ENCODE measurements at places on chromosomes 3 and 15.
A peak's percentile ranks its signal among the peaks of the same experiment; 100 is the strongest.

DNA sequence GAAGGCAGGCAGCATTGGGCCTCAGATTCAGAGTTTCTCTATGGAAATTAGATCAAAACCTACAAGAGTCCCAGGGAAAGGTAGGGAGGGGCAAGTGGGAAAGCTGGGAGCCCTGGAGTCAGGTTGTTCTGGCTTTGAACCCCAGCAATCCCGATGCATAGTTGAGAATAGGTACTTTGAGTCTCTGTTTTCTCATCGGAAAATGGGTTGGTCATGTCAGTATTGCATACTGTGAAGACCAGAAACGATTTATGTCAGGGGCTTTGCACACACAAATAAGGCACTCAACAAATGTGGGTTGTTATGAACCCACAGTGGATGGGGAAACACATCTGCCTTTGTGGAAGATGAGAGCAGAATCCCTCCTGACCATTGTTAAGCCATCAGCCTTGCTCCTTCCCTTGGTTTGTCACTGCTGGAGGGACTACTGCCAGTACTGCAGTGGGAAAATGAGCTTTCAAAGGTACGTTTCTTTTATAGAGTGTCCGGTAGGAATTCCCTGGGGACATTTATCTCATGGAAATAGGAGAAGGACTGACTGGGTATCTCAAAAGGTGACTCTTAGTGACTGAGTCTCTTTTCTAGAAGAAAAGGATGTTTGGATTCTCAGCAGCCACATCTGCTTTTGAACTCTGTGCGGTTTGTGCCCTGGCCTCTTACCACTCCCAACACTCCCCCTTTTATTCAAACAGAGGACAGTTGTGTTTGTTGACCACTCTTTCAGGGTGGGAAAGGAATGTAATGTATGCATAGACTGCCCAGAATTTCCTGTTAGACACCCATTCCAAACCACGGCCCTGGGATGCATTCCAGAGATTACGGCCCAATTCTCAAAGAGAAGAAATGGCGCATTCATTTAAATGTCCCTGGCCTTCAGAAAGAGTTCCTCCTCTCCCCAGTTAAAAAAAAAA is 54.6 kb upstream of the VILL start:
- no peak for DNase-seq

- DNase-seq, result no peak
Observed at GRCh38 chr3:196499807-196500524, 3.6 kb downstream of the RNF168 start.

GRCh38 chr3:11306817-11307589 is 34.8 kb downstream of the ATG7 start:
- no peak for DNase-seq

DNA sequence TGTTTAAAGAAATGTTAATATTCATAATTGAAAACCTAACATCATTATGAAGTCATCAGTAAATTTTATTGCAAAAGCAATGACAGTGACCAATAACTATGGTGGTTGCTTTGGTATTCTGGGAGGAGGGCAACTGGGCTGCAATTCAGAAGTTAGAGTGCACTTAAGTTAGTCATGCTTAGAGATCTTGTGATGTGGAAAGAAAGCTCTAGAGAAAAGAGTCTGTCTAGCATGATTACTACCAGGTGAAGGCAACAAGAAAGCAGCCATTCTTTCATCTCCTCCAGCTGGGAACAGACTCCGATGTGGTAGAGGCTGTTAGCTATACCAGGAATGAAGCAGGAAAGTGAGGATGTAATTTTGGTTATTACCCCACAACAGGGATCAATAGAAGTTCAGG is 625.6 kb downstream of the SI start:
- no peak for DNase-seq

DNA sequence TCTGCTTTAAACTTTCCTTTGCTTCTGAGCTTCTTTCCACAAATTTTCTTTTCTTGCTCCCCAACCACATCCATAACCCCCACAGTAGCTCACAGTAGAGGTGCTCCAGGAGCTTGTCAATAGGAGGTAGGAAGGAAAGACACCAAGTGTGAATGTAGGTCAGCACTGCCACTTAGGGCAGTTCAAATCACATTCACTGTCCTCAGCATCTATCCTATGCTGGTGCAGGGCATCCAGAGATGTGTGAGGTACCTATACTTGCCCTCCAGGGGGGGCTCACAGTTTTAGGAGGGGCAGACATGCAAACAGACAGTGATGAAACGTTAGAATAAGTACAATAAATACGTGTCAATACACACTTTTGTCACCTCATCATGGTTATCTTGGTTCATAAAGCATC is 1.5 kb upstream of the SPSB4 start:
- DNase-seq, result no peak

GRCh38 chr15:68195336-68196112 is 9.6 kb downstream of the CALML4 start:
- DNase-seq, result no peak

GRCh38 chr3:115598216-115598615 is 25.1 kb upstream of the GAP43 start:
- no peak for DNase-seq

- DNase-seq, result no peak
Observed at GRCh38 chr3:149252272-149252671, 30.6 kb upstream of the CP start.

DNA sequence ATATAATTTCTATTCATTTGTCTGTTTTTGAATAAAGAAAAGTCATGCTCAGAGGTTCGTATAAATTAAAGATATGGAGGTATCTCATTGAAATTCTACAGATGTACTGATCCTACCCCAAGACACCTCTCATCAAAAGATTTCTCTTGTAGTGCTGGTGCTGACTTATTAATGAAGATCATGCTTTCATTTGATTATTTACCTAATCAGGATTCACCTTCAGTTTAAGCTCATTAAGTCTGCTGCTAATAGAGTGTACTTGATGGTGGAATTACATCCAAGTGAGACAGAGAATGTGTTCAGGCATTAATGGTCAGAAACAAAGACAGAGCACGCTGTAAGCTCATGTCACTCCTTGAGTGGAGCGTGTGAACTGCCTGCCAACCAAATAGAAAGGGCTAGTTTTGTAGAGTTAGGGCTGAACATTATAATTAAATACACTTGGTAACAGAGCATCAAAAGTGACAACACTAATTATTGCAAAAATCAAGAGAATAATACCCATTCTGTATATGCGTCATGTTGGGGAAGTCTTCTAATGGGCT is 45.5 kb downstream of the KBTBD12 start:
- DNase-seq, result no peak

GRCh38 chr3:105984837-105985236 is 116.0 kb upstream of the CBLB start:
- no peak for DNase-seq

DNA sequence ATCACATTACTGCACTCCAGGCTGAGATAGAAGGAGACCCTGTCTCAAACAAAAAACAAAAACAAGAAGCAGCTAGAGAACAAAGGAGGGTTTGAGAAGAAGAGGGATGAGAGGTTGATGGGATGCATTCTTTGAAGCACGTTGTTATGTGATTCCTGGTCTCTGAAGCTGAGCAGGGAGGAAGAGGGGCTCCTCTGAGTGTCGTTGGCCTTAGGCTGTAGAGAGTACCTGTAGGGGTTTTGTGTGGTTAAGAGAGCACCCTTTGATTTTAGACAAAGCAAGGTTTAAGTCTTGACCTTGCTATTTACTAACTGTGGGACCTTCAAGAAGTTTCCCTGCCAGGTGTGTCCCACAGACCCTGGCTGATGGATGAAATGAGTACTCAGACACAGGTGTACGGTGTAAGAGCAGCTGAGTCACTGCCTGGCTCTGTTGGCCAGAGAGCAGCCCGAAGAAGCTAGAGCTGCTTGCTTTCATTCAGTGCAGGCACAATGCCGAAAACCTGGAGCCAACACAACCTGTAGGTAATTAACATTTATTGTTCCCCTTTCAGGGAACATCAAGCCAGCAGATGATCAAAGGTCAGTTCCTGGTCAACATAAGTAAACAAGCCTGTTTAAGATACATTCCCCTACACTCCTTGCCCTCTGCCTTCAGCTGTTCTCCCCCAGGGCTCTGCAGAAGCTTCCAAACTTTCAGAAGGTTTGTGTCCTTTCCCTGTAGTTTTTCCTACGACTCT is 67.2 kb downstream of the LRRK1 start:
- DNase-seq, result no peak

DNA sequence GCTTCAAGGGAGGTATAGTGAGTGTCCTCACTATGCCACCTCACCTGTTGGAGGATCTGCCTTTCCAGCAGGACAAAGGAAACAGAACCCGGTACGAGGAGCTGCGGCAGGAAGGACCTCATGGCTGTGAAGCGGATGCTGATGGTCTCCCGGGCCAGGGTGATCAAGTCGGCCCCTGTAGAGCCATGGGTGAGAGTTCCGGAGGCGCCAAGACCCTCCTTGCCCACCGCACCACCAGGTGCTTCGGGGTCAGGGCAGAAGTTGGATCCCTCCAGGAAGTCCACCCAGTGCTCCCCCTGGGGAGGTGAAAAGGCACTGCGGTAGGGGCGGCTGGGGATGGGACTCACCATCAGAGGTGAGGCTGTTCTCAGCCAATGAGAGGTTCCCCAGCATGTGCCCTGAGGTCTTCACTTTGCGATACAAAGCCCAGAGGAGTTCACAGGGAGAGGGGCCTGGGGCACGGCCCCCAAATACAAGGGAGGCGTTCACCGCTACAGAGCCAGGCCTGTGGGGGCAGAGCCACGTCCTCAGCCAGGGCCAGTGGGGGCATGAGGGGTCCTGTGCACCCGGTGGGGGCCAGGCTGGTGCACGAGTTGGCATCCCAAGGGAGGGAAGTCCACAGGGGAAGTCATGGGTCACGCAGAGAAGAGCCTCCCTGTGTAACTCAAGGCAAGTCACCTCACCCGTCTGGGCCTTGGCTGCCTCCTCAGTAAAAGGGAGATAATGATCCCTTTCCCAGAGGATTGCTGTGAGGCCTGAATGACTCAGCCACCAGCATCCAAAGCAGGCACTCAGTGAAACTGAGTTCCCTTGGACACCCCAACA is 27.7 kb downstream of the C15orf39 start:
- DNase-seq, result no peak

DNA sequence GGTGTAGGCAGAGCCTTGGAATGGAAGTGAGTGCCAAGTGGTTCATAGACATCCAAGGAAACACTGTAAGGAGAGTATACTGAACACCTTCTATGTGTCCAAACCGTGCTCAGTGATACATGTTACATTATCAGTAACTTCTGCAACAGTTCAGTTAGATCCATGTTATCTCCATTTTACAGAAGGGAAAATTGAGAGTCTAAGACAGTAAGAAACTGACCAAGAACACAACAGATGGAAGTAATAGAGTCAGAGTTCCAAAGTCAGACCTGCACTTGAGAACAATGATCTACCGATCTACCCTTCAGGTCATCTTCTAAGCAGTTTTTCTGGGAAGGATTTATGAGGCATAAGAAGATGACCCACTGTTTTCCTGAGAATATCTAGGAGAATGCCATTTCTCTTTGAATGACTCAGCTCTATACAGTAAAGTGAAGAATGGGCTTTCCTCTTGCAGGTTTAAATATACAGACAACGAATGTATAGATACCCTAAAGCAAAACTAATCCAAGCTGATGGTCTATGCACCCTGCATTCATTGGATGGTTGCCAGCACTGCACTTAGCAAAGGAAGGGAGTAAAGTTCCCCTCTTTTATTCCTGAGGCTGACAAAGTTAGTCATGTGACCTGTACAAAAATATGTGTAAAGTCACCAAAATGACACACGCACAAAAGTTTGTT is 604.1 kb upstream of the MDFIC2 start:
- no peak for DNase-seq

GRCh38 chr15:92001307-92001706 is 147.8 kb downstream of the SLCO3A1 start:
- peak; percentile 26 for DNase-seq

- DNase-seq, result no peak
Observed at GRCh38 chr3:191438150-191438814, 22.7 kb upstream of the PYDC2 start.

DNA sequence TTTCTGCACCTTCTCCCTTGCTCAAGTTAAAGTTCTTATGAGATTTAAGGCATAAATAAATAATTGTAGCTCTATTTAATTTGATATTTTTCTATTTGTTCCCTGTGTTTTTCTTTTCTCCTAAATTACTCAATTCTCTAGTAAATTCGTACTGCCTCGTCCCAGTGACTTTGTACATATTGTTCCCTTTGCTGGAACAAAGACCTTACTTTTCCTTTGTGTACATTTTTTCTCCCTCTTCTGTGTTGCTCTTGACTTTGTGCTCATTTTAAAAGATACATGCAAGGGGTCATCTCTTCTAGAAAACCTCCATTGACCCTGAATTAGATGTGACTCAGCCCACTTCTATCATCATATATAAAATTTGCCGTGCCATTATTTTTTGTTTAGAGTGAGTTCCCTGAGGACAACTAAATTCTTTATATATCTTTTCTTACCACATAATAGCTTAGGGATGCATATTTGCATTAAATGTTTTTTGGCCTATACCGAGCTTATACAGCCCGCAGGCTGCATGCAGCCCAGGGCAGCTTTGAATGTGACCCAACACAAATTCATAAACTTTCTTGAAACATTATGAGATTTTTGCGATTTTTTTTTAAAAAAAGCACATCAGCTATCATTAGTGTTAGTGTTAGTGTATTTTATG is 29.6 kb downstream of the PPP4R2 start:
- DNase-seq, result no peak

DNA sequence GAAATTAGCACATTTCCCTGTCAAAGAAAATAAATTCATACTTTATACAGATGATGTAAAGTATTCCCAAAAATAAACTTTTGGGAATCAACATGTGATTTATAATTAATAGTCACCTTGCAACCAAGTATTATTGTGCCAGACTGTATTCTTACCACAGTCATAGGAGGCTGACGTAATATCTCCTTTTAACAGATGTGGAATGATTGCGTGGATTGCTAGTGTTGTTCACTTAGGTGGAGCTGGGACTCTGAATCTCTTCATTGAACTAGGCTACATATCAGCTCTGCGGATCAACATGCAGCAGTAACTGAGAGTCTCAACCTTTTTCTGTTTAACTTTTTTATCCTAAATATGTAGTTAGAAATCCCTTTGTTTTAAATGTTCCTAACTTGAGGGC is 37.2 kb downstream of the PXK start:
- DNase-seq, result no peak

DNA sequence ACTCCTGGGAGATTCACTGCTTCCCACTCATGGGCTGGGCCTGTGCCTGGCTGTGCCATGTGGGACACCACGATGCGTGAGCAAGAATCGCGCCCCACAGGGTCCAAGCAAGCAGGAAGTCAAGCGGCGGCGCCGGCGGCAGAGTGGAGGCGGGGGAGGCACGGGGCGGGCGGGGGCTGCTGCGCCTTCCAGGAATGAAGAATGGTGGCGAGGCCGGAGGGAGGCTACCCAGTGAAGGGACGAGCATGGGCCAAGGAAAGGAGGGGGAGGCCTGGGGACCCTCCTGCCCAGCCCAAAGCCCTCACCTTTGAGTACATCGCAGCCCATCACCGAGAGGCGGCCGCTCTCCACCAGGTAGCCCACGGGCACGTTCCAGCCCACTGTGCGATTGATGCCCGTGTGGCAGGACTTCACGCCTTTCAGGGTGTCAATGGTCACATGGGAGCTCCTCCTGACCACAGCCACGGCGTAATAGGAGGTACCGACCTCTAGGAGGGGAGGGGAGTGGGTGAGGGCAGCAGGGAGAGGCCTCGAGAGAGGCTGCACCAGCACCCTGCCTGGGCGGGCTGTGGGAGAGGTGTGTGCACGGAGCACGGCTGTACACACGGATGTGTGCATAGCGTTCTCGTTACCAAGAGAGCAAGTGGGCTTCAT is 5.5 kb downstream of the MELTF start:
- DNase-seq, result no peak

- DNase-seq, result no peak
Observed at GRCh38 chr3:177622520-177622919, 425.2 kb upstream of the TBL1XR1 start.

- DNase-seq, result peak; percentile 95
Observed at GRCh38 chr15:61974759-61975158, 85.5 kb downstream of the VPS13C start.

Measured in NCI-H2081 (cell line).